Activated CD4-positive, alpha-beta T cell treated with anti-CD3 and anti-CD28 coated beads, Interleukin-2, amount 10 ng/mL, durations not matched to agents 7 days and 5 days (primary cell): ENCODE measurements at places on chromosomes 11 and 22. TPM values are rescaled to one million over a fixed set of nuclear protein-coding genes. Genes with fewer than 3 reads are reported as not detected.

DNA sequence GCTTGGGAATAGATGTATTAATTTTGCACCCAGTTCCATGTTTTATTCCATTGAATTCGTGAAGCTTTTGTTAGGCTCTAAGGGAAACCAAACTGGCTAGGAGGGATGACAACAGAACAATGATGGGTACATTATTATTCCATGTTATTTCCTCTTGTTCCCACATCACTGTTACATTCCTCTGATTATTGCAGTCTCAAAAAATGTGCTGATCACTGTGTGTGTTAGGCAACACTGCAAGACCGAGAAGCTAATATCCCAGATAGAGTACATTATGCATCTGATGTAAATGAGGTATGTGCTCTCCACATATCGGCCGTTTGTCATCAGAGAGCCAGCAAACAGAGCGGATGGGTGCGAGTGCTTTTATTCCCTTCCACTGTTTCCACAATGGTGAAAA lies 327.9 kb downstream of the SOX6 start:
- no peak overlapping the region for H3K4me3 ChIP-seq
- H3K4me1 ChIP-seq: no peaks in the 10 kb centered on the region
- no peaks in the 10 kb centered on the region for H3K36me3 ChIP-seq
- H3K27me3 ChIP-seq: no peaks in the 10 kb centered on the region
- no peak for DNase-seq
- H3K27ac ChIP-seq: no peak overlapping the region

- H3K4me3 ChIP-seq: peak overlapping the region; percentile 76
- peak overlapping the region; percentile 83 for H3K27ac ChIP-seq
- H3K36me3 ChIP-seq: peaks cover 13% of the 10 kb centered on the region
- H3K4me1 ChIP-seq: peaks cover 72% of the 10 kb centered on the region
Measured at GRCh38 chr22:44669561-44669976, 32.4 kb upstream of the PRR5 start.

GRCh38 chr11:76235233-76236091 lies 29.2 kb upstream of the WNT11 start:
- H3K27ac ChIP-seq: peak overlapping the region; percentile 94
- DNase-seq: peak; percentile 89
- H3K4me1 ChIP-seq: peaks cover 58% of the 10 kb centered on the region
- H3K36me3 ChIP-seq: no peaks in the 10 kb centered on the region
- peaks cover 15% of the 10 kb centered on the region for H3K27me3 ChIP-seq

LGR4 gene
- 0.29 TPM for total RNA-seq

PIH1D2 gene
- total RNA-seq: 0.27 TPM
